Frontal cortex (tissue), 4 donors: ENCODE measurements at places on chromosomes 5 and 9.

GRCh38 chr5:31452314-31452713, 79.6 kb downstream of the DROSHA start:
- no peak for DNase-seq

DNA sequence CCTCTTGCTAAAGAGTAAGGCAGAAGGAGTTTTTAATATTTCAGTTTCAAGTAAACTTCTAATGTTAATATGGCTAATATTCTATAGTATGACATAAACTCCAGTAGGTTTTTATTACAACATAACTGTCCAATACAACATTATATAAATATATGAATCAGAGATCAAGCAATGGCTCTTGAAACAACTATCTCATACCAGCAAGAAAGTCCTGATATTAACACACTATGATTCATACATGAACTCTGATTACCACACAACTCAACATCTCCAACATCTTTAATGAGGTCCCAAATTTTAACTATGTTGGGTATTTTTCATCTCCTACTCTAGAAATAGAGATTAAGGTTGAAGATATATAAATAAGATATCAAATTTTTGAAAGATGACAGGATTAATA, 878.3 kb downstream of the TLE1 start:
- DNase-seq, result no peak

DNA sequence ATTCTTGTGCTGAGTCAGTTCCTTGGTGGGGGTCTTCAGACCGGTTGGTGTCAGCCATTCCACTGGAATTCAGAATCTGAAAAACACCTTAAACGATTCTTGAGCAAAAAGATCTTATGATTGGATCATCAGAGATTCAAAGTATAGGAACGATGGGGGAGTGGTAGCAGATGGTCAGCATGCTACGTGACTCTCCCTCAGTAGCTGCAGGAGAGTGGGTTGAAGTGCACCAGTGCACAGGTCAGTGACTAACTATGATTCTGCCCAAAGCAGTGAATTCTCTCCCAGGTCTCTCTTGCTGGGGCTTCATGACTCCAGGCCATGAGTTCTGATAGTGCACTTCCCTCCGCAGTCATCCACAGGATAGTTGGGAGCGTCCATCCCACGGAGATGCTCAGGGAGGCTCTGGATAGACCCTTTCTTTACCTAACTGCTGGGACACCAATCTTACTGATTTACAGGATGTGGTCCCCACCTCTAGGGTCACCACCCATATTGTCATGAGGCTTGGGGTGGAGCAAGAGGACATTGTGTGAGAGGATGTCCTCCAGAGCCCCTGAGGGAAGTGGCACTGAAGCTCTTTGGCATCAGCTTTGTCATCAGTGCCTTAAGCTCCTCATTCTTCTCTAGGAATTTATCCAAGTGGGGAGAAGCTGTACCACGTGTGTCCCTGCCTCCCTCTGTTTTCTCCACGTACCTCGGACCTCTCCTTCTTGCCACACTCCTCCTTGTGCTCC, 62.0 kb downstream of the RASGRF2 start:
- no peak for DNase-seq

DNA sequence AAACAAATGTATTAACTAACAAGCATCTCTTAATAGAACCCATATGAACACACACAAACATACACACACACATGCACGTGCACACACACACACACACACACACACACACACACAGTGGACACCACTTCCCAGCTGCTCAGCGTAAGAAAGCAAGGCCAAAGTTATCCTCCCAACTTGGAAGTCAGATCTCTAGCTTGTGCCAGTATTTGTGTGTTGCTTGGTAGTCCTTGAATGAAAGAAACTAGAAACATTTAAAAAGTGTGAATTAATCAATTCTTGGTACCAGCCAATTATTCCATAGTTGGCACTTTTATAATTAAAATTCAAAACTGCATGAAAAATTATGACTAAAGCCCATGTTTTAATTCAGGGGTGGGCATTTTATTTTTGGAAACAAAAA, 178.1 kb downstream of the TMEM161B start:
- no peak for DNase-seq

DNA sequence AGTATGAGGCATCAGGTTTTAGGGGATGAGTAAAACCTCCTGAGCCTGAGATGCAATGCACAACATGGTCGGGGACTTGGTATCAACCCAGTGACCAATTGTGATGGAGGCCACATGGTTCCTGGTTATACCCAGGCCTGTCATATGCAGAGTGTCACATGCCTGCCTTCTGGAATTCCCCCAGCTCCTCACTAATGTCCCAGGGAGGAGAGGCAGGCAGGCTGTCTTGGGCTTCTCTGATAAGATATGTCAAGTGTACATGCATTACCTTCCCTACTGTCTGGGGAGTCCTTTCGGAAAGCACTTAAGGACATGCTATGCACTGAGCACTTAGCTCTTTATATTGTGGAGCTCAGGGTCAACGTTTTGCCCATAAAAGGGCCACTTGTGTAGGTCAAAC, 14.2 kb upstream of the PALM2AKAP2 start:
- DNase-seq, result no peak

DNA sequence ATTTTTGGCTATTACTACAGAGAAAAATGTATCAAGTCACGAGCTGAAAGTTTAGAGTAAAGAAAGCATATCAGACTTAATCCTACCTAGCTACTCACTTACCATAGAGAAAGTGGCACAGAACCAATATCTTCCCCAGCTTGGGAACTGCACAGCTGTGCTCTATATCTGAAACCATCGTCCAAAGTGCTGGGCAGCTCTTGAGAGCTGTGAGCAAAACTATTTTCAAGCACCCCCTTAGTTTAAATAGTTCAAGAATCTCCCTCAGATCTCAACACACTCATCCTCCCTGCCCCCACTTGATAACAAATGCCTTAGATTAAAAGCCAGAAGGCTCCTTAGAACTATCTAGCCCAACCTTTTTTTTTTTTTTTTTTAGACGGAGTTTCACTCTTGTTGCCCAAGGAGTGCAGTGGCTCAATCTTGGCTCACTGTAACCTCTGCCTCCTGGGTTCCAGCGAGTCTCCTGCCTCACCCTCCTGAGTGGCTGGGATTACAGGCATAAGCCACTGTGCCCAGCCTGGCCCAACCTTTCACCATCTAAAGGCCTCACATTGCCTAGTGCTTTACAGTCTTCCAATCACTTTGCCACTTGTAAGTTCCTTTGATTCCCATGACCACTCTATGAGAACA, 94.2 kb upstream of the APC start:
- no peak for DNase-seq

DNA sequence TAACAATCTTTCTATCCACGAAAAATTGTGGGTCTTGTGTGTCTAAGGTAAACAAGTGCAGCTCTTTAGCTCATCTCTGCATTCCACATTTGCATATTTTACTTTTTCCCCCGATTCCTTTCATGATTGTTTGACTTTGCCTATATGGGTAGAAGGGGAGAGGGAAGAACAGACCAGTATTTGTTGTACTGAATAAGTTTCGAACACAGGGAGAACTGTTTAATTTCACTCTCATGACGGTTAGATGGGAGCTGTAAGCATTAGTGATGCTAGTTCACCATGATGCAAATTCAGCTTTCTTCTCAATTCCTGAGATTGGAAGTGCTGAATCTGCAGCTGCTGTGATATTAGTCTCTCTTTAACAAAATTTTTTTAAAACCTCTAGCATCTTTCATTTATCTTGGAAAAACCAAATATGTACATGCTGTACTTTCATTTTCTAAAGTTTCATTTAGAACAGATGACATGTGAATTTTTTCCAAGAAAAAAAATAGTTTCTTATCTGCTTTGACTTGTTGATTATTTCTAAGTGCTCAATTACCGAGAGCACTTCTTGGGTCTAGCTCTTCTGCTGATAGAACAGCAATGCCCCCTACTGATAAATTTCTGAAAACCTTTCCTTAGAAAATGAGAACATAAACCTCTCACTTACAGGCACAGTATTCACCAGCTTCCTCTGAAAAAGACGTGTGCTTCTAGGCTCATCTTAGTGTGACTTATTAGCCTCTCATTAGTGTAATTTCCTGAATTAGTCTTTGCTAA, 149.5 kb downstream of the BAAT start:
- DNase-seq, result no peak

DNA sequence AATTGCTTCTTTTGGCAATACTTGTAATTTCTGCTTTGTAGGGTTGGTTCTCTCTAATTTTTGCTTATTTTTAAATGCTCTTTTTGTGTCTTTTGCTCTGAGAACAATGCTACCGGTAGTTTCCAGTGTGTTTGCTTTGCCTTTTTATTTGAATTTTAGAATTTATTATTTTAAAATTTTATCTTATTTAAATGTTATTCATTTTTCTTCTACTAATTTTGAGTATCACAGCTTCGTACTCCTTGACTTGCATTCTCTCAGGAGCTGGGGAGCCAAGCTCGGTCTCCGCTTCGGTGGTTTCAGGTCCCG, 45.9 kb downstream of the ANXA2R start:
- no peak for DNase-seq

GRCh38 chr9:131999692-132000551, 79.7 kb downstream of the MED27 start:
- DNase-seq, result no peak

GRCh38 chr5:137212471-137212870, 286.7 kb downstream of the SPOCK1 start:
- DNase-seq, result no peak

- DNase-seq, result peak; percentile 44
Measured at GRCh38 chr9:70044490-70045307, 1.1 kb downstream of the MAMDC2 start.

DNA sequence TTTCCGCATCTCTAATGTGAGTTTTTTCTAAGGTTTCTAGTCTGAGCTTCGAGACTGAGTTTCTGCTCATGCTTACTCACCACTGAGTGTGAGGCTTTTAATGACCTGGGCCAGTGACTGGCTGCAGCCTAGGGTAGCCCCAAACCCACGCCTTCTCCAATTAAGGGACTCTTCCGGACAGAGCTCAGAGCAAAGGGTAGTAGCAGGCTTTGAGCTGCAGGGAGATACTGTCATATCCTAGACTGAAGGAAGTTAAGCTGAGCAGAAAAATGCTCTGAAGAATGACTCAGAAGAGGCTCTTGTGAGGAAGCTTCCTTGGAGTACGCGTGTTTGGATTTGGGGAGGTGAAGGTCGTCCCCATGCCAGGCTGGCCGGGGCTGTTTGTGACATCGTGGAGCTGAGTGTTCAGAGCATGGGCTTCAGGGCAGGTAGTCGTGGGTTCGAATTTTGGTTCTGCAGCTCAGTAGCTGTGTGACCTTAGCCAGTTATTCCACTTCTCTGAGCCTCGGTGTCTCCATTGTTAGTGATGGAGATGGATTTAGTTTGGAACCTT, 3.5 kb downstream of the USP20 start:
- no peak for DNase-seq

GRCh38 chr5:9062873-9063272, 483.0 kb downstream of the SEMA5A start:
- no peak for DNase-seq

GRCh38 chr9:27292659-27293405, 4.1 kb downstream of the EQTN start:
- DNase-seq, result no peak

GRCh38 chr5:171684169-171684568, 101.4 kb upstream of the SMIM23 start:
- no peak for DNase-seq

GRCh38 chr9:133758228-133758627, 20.1 kb upstream of the SARDH start:
- DNase-seq, result no peak

DNA sequence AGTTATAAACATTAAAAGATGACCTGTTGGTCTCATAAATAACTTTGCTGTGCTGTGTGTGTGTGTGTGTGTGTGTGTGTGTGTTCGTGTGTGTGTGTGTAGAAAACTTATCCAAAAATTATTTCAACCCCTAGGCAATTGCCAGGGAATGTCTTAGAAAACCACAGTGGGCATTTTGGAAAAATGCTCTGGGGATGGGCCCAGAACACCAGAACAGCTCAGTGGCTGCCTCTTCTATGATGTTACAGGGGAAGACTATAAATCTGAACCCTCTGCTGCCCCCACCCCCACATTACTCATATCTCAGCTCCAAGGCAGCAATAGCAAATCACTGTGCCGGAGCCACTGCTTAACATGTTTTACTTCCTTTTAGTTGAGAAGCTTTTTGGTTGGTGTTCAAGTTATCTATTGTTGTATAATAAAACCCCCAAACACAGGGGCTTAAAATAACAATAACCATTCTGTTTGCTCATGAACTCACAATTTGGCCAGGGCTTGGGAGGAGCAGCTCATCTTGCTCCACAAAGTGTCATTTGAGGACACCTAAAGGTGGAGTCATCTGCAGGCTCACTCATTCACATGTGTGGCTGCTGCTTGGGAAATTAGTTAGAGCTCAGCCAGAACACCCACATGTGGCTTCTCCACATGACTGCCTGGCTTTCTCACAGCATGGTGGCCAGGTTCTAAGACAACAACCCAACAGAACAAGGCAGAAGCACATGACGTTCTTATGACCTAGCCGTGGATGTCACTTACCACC, 40.4 kb downstream of the ACTBL2 start:
- DNase-seq, result no peak

- DNase-seq, result no peak
Measured at GRCh38 chr5:148306446-148306845, 5.8 kb upstream of the SPINK7 start.

DNA sequence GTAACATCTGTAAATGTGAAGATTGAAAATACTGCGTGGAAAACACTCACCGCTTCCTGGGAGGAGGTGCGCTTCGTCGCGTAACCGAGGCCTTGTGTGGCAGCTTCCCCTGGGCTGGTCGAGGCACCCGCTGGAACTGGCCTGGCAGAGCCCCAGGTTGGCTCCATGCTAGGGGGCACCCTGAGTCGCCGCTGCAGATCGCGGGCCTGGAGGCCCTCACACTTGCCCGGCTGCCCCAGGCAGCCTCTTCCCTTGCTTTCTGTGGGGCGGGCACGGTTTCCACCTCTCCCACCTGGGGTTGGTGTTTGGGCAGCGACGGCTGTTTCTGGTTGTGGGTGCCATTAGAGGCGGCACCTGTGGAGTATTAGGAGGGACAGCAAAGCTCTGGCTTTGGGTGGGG, 852 bp downstream of the ZNF354C start:
- no peak for DNase-seq

GRCh38 chr5:53288511-53288910, 179.0 kb upstream of the MOCS2 start:
- DNase-seq, result no peak

DNA sequence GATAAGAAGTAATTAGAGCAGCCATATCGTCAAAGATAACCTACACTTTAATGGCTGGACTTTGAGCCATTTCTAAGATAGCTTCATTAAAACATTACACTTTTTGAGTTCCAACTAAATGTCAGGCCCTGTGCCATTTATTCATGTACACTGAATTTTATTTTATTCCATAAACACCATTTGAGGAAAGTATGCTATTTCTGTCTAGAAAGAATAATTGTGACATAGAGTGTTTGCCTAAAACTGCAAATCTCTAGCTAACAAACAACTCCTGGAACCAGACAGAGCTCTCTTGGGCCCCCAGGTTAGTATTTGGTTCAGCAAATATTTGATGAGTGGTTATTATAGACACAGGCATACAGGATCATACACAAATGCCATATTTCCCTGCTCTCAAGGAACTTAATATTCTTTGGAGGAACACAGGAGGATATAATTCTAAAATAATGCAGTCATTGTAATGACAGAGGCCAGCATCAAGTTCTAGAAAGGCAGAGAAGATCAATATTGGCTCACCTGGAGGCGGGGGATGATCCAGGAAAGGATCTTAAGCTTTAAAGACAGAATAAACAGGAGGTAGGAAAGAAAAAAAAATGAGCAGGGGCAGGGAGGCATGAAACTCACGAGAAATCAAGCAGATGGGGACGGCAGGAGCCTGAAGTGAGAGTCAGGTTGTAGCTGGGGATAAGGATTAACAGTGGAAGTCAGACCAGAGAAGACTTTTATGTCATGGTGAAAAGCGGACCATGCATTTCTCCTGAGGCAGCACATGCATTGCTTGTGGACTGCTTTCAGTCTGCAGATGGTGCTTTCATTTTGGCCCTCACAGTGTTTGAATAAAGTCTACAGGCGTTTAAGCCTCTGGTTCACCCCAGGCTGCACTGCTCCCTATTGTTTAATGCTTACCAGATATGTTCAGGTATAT, 127.7 kb downstream of the GCNT1 start:
- no peak for DNase-seq
